ENCODE measurements at places on chromosomes 2 and 18.

GRCh38 chr2:2647141-2647541 is 316.1 kb upstream of the MYT1L start:
- no peak for DNase-seq

GRCh38 chr2:46066116-46066515 is 231.1 kb upstream of the EPAS1 start:
- DNase-seq = no peak

GRCh38 chr2:187890690-187891089 is 336.5 kb upstream of the TFPI start:
- DNase-seq = no peak

- DNase-seq = no peak
Observed at GRCh38 chr18:45662468-45662867, 47.2 kb downstream of the SLC14A2 start.

DNA sequence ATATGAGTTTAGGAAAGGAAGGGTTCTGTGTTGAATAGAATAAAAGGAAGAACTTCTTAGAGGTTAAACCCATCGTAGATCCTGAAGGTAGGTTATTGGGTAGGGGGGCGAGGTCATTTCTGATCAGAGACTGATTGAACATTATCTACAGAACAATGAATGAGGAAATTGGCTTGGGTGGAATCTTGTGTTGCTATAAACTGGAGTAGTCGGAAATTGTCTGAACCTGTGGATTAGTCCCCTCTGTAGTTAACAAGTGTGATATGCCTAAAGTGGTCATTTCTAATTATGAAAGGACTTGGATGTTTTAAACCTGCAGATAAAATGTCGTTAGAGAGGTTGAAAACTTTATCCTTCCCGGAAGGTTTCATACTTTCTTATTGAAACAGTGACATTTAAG is 42.1 kb downstream of the EML4 start:
- DNase-seq = no peak

DNA sequence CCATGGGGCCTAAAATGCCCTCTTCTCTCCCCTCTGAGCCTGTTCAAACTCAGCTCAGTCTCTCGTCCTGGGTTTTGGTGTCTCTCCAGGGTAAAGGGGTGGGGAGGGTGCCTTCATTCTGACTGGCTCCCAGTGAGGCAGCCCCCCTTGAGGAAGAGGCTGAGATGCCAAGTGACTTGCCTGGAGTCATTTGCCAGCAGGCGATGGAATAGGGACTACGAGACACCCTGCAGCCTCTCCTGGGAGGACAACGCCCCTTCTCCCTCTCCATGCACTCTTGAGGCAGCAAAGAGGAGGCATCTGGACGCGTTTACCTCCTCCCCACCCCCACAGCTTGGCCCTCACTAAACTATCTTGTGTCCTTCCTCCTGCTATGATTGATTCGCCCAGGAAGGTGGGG is 760 bp upstream of the STON1 start:
- no peak for DNase-seq

GRCh38 chr2:169446452-169446851 is 32.8 kb upstream of the BBS5 start:
- no peak for DNase-seq

- DNase-seq = no peak
Observed at GRCh38 chr2:167942366-167943081, 304.9 kb downstream of the STK39 start.

- no peak for DNase-seq
Observed at GRCh38 chr2:128733450-128733849, 414.8 kb upstream of the HS6ST1 start.

DNA sequence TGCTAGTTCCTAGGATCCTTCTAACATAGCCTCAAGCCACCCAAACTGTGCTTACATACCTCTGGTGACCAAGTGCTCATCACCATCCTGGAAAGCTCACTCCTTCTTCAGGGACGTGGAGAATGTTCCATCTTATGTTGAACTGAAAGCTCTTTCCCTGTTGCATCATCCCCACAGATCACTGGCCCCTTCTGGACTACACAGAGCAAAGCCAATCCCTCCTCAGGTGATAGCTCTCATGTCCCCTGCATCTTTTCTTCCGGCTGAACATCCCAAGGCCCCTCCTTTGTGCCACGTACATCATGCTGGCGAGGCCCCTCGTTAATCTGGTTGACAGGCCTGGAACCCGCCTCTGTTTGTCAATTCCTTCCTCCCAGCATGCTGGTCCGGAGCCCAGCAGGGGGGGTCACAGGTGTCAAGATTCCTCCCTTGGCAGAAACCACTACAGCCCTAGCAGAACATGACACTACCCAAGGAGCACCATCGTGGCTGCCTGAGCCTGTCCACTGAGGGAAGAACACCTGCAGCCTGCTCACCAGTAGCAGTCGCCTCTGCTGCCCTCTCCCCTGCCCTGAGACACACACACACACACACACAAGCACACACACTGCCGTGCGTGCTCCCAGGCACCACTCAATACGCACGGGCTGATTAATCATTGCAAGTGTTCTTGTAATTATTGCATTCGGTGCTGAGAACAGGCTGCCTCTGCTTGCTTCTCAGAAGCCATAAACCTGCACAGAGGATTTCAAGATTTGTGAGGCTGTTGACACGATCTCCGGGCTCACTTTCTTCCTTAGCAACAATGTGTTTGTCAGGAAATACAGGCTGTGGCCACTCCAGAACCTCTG is 6.3 kb upstream of the KCNK3 start:
- no peak for DNase-seq

DNA sequence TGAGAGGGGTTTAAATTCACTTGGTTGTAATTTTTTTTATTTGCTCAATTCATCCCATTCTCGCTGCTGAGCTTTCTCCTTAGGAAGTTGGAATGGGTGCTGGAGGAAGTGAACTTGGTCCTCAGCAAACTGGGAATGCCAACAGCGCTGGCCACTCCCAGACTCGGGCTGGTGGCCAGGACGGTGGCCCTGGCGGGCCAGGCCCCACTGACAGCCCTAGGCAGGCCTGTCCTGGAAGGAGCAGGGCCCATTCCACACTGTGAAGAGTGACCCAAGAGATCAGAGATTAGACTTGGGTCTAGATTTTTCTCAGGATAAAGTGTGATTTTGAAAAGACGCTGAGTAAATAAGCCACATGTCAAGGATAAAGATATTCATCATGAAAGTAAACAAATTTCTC is 132.7 kb downstream of the HDAC4 start:
- no peak for DNase-seq

- DNase-seq = no peak
Observed at GRCh38 chr18:31744321-31745067, 16.2 kb downstream of the SLC25A52 start.

DNA sequence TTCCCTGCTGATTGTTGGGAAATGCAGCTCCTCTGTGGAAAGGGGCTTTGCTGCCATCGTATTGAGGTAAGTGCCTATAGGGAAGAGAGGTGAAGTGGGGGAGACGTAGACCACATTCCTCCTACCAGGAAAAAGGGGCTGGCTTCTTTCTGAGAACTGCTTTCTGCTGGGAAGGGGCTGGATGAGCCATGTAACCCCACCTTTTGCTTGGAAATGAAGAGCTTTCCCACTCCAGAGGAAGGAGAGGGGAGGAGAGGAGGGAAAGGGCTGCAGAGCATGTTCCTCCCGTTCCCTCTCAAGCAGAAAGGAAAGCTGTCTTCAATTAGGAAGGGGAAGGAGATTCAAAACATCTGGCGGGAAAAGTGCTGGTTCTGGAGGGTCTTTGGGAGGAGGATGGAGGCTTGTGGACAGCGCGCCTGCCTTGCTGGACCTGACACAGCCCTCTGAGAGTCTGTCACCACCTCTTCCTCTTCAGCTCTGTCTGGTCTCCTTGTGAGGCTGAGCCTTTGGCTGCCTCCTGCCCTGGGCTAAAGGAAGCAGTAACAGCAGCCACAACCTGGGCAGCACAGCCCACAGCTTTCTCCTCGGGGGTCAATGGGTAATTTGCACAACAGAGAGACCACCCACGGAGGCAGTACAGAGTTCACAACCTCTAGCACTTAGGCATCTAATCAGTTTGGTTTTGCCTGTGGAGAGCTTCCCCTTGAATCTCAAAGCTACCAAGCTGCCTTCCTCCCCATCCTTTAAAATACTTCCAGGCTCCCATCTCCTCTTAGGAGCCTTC is 410.0 kb upstream of the TNP1 start:
- no peak for DNase-seq

DNA sequence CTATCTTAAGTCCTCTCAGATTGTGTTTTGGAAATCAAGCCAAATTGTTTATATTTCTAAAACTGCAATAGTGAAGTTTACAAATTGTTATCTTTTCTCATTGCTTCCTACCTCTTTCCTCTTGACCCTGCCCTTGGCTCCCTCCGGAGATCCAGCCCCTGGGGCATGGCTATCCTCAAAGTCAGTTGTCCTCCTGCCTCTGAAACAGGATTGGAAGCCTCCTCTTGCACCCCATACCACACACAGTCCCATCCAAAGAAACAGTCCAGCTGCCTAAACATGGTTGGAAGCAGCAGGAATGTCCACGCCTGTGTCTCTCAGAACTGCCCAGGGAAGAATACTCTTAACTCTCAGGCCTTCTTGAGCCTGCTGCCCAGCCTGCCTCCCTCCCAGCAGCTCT is 30.1 kb upstream of the COL6A3 start:
- no peak for DNase-seq

DNA sequence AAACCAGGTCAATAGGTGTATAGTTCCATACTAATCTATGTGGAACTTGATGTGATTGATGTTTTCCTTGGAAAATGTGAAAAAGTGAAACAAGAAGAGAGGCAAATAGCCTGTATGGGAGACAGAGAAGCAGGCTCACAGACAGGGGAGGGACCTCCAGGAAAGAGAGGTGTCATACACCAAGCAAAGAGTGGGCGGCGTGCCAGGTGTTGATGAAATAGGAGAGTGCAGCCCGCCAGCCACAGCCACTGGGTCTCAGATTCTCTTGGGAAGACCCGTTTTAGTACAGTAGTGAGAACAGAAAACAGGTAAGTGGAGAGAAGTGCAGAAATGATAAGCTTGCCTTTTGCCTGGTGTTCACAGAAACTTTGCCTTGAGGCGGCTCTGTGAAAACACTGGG is 301.9 kb downstream of the ZNF407 start:
- no peak for DNase-seq

DNA sequence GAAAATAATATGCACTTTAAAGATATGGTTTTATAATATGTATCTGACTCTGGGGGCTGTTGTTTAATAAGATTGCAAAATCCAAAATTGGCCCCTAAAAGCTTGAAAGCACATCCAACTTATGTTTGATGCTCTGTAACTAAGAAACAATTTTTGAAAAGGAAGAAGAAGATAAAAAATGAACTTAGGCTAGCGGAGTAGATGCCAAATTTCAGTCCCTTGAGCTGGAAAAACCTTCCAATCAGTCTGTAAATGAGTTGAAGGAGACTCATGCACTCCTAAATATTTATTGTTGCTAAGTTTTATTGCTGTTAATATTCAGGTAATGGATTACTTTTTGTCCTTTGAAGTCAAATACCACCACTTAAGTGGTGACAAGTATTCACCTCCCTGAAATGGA is 465.0 kb downstream of the ZEB2 start:
- DNase-seq = no peak

GRCh38 chr2:238731961-238732360 is 115.9 kb upstream of the TWIST2 start:
- DNase-seq = peak; percentile 62

GRCh38 chr2:239727182-239727775 is 297.9 kb downstream of the NDUFA10 start:
- no peak for DNase-seq

- no peak for DNase-seq
Observed at GRCh38 chr18:31225668-31226067, 63.0 kb upstream of the DSC1 start.

- no peak for DNase-seq
Observed at GRCh38 chr18:3402982-3403451, 47.0 kb upstream of the TGIF1 start.

DNA sequence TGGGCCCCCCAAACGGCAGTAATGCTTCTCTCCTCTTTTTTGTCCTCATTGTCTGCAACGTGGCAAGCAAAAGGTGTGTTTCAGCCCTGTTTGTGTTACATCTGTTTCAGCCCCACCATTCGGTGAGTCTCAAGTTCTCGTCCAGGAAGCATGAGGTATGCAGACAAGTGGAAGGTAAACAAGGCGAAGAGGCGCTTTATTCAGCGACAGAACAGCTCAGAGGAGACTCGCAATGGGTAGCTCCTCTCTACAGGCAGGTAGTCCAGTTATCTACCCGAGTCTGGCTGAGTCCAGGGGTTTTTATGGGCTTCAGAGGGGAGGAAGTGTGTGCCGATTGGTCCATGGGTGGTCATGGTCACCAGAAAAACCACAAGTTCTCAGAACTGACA is 733.4 kb upstream of the CDH7 start:
- DNase-seq = no peak

DNA sequence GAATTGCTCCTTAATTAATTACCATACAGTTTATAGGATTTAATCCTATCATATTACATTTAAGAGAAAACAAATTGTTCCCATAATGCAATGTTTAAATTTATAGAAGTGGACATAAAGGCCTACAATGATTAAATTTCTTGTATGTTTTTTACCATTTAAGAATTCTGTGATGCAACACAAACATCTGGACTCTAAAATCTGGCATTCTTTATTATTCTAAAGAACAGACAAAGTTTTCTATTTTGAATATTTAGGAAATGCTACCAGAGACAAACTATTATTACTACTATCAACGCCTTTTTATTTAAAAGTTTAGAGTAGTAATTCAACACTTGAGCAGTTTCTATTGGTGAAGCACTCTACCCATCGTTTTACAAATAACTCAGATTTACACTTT is 535.1 kb downstream of the TMX3 start:
- DNase-seq = no peak

GRCh38 chr2:136530146-136530545 is 235.2 kb upstream of the THSD7B start:
- no peak for DNase-seq

GRCh38 chr18:5237083-5237722 is 40.1 kb upstream of the AKAIN1 start:
- peak; percentile 21 for DNase-seq

DNA sequence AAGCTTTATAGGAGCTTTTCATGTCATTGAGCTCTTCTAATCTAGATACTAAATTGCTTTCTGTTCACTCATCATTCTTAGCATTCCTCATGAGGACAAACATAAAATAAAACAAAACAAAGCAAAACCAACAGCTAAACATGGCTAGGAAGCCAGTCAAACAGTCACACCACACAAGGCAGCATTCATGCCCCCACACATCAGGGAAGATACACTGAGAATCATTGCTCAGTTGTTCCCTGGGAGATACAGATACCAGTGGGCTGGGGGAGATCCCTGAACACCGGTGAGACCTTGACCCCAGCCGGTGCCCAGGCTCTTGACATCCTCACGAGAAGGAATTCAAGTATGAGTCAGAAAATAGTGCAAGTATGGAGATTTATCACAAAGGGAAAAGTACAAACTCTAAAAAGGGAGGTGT is 177.9 kb upstream of the ARL4C start:
- no peak for DNase-seq

DNA sequence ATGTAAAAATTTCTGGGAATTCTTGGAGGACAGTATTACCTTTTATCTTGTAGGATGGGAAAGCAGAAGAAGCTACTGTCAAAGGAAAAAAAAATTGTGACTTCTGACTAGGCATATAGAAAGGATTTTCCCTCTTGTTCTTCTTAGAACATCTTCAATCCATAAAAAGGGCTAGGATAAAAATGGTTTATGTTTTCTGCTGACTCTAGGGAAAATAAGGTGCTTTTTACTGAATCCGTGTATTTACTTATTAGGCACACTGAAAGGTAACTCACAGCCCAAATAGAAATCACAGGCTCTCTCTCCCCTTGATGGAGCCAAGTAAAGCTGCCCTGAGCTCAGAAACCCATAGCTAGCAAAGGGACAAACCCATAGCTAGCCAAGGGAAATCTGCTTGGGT is 74.6 kb downstream of the EPAS1 start:
- DNase-seq = no peak

- no peak for DNase-seq
Observed at GRCh38 chr2:189350540-189351209, 90.6 kb upstream of the WDR75 start.

- peak; percentile 10 for DNase-seq
Observed at GRCh38 chr18:63676526-63677323, 15.0 kb upstream of the SERPINB3 start.

Data from AML-193 (cell line).